ENCODE measurements at places on chromosomes 1 and 21.

- DNase-seq = no peak
These were observed 287.5 kb downstream of the PTGER3 start for GRCh38 chr1:70760154-70760553.

DNA sequence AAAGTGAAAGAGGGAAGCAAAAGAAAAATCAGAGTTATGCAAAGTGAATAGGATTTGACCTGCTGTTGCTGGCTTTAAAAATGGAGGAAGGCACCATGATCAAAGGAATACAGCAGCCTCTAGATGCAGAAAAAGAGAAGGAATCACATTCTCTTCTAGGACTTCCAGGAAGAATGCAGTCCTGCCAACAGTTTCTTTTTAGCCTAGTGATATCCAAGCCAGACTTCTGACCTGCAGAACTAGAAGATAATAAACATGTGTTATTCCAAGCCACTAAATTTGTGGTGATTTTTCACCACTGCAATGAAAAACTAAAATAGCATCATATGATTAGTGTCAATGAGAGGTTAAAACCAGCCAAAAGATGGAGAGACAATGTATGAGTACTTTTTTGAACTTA, 101.9 kb upstream of the ADAMTS5 start:
- DNase-seq = no peak

- DNase-seq = no peak
These were observed 947.5 kb downstream of the BRINP3 start for GRCh38 chr1:189530162-189530561.

DNA sequence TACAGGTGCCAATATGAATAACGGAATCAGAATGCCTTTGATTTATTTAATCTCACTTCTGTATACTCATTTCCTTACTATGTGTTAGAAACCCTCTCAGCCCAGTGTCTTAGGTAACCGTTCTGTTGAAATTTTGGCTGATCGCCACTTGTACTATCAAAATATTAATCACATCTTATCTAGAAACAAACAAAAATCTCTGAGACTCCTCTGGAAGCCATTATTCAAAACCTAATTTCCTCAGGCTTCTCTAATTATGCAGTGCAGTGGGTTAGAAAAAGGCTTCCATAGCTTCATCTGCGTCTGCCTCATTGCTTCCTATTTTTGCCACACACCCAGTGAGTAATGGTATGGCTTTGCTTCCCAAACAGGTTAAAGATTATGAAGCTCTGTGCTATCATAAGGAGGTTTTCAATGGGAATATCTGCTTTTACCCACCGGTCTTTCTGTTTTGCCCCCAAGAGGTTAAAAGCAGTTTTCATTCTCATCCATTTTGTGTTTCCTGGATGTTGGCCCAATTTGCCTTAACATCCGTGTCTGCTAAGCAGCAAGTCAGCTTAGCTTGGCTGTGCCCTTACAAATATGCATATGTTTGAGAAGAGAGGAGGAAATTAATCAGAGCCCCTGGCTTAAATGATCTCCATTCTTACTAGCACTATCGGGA, 129.6 kb downstream of the RYR2 start:
- DNase-seq = no peak

DNA sequence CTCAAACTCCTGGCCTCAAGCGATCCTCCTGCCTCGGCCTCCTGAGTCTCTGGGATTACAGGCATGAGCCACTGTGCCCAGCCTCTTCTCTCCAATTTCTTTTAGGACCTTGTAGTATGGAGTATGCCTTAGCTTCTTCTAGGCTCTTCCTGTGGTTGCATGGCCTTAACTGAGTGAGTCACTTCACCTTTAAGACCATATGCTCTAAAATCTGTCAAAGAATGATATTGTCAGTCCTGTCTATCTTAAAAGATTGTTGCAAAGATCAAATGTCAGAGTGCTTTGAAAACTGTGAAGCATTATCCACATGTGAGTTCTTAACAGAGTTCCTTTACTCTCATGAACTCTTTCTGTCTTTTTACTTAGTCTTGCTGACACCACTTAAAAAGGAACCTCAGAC, 37.2 kb downstream of the ATP2B4 start:
- DNase-seq = no peak

DNA sequence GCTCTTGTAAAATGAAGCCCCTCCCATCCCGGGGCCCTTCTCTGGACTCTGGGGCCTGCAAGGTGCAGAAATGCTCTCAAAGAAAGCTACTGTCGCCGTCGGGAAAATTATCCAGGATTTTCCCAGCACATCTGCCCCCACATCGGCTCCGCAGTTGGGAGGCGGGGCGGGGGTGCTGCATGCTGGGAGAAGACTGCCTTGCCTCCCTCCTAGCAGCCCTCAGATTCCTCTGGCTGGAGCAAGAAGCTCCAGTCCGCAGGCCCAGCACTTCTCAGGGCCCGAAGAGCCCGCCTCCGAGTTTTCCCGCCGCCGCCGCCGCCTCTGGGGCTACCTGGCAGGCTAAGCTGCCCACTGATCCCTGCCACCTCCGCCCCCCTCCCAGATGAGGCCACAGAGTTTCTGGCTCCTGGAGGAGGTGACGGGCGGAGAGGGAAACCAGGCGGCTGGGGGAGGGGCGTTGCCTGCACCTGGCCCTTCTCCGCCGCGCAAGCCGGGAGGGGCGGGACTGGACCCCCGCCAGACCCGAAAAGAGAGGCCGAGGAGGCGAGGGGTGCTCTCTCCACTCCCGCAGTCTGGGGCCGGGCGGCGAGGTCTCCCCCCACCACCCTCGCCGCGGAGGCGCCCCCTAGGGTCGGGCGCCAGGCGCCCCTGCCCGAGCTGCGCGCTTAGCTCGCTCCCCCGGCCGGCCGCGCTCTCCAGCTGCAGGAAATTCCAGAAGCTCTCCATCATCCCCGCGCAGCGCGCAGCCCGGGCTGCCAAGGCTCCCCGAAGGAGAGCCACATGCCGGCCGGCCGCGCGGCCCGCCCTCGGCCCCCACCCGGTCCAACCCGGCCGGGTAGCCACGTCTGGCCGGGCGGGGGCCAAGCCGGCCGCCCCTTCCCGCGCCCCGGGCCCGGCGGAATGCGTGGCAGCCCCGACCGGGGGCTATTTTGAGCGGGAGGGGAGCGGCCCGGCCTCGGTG, 28.8 kb downstream of the AHDC1 start:
- no peak for DNase-seq

GRCh38 chr1:239844833-239845232, 246.8 kb upstream of the FMN2 start:
- DNase-seq = no peak

GRCh38 chr1:175188936-175189335, 3.6 kb downstream of the KIAA0040 start:
- DNase-seq = peak; percentile 25

DNA sequence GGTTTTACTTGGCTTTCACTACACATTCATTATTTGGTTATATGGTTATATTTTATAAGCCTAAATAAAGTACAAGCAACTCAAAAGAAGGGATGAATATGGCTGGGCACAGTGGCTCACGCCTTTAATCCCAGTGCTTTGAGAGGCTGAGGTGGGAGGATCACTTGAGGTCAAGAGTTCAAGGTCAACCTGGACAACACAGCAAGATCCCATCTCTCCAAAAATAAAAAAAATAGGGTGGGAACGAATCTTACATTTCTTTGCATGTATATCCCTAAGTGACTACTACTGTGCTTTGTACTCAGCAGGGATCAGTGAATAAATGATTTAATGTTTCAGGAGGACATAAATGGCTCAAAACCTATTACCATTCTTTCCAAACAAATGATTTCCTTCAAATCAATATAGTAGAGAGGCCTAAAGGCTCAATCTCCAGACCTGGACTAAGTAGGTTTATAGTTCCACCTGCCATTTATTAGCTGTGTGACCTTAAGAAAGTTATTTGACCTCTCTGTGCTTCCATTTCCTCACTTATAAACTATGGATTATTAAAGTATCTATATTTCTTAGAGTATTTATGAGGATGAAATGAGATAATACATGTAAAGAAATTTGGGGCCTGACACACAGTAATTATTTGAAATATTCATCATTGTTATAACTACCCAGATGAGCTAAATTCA, 28.3 kb downstream of the TGFBR3 start:
- DNase-seq = no peak

DNA sequence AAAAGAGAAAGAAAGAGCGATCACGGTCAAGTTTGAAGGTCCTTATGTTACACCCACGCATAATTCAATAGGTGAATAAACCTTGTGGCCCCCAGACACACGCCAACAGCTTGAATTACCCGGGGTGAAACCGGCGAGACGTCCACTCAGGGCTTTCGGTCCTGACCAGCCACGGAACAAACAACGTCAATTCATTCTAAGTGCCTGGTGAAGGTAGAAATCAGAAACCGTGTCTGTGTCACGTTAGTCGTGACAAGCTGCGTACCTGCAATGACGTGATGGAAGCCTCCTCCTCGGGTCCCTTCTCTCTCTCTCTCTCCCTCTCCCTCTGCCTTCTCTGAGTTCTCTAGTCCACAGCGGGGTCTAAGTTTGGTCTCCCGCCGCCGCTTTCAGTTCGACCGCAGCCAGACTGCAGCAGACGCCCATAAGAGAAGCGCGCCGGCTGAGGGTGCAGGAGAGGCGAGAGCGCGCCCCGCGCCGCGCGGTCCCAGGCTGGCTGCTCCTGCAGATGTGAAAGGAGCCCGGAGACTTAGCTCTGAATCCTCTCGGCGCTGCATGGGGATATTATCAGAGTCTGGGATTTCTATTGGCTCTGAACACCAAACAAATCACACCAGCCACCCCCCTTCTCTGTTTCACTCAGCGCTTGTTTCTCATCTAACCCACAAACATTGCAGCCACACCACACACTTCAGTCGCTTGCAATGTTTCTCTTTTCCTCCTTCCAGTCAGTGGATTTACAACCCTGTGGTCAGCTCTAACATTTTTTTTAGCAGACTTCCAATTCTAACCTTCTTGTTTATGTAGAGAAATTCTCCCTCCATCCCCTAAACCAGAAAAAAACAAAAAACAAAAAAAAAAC, at the start of gene GREM2:
Gene GREM2 (minus strand): TSS at position 537 of the 862 bp plus-strand sequence. CDS start 118,680 bp downstream, outside the sequence.
- DNase-seq = peak; percentile 14

GRCh38 chr21:15820327-15820726, 90.5 kb downstream of the USP25 start:
- DNase-seq = no peak

DNA sequence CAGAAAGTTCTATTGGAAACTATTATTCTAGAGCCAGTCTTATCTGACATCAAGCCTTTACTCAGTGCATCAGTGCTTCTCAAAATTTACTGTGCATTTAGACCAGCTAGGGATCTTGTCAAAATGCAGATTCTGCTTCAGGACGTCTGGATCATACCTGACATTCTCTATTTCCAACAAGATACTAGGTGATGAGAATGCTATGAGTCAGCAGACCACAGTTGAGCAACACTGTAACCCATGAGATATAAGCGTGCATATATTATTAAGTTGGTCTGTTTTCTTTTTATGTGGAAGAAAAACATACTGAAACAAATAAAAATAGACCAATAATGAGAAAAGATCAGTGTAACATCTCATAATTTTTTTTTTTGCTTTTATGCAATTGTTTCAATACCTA, 40.4 kb upstream of the KCNH1 start:
- no peak for DNase-seq

GRCh38 chr1:245270972-245271371, 116.2 kb downstream of the KIF26B start:
- DNase-seq = no peak

DNA sequence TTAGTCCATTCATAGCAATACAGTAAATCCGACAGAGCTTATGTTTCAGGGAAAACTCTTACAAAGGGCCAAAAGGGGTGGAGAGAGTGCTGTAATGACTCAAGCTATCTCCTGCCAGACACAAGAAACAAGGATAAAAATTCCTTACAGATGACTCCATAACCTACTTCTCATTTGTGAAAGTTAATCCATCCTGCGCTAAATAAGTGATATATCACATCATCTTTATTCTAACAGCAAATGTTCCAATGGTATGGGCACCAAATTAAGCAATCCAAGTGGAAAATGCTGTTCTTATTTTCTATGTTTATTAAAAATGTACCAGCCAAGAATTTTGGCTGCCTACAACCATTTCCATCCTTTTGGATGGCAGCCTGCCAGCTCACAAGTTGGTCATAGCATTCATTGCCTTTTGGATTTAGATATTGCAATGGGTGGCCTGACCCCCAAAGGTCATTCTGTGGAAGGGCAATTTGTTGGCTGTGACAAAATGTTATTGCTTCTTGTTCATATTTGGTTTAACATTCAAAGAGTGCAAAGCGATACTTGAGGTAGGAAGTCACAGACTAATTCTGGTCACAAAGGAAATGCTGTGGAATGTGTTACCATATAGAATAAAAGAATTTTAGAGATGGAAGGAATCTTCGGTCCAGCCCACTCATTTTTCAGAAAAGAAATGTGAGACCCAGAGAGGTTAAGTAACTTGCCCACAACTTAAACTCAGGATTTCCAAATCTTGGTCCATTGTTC, 2.8 kb upstream of the ENAH start:
- no peak for DNase-seq

GRCh38 chr1:44616991-44617702, 57.1 kb downstream of the TMEM53 start:
- no peak for DNase-seq

- no peak for DNase-seq
These were observed 53.1 kb downstream of the NMNAT2 start for GRCh38 chr1:183365093-183365492.

- DNase-seq = no peak
These were observed 60.8 kb downstream of the LRRN2 start for GRCh38 chr1:204624631-204625216.

DNA sequence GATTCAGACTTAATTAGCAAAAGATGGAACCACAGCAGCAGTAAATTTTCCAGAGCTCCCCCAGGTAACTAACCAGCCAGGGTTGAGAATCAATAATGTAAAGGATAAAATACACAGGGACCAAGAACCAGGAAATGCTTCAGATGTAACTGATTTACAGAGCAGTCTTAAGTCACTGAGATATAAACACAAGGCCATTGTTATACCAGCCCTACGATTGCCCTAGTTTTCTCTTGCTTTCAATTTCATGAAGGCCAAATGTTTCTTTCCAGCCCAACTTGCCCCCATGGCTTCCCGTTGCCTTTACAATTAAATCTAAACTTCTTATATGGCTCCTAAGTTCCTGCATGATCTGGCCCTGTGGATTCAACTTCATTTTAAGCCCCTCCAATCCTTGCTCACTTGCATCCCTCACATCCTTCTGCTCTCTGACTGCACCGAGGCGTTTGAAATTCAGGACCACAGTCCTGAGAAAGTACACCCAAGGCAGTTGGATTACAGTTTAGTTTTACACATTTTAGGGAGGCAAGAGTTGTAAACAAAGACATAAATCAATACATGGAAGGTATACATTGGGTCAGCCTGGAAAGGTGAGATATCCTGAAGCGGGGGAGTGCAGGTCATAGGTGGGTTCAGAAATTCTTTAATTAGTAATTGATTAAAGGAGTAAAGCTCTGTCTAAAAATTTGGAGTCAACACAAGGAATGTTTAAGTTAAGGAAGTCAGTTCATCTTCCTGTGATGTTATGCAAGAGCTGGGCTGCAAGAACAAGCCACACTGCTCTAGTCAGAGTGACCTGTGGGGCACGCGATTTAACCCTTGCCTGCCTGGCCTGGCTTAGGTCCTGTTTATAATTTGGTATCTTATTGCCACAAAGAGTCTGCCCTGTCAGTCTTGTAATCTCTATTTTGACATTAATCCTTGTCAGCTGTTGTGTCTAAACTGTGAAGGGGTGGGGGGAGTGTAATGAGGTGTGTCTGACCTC, 69.9 kb upstream of the COG2 start:
- DNase-seq = no peak

Data from T-helper 9 cell (primary cell).